ENCODE measurements at places on chromosomes 1 and 21.

GRCh38 chr1:178725466-178726086 lies 532 bp downstream of the RALGPS2 start:
- peak; percentile 60 for DNase-seq

GRCh38 chr1:177977141-177977540 lies 7.3 kb upstream of the SEC16B start:
- no peak for DNase-seq

DNA sequence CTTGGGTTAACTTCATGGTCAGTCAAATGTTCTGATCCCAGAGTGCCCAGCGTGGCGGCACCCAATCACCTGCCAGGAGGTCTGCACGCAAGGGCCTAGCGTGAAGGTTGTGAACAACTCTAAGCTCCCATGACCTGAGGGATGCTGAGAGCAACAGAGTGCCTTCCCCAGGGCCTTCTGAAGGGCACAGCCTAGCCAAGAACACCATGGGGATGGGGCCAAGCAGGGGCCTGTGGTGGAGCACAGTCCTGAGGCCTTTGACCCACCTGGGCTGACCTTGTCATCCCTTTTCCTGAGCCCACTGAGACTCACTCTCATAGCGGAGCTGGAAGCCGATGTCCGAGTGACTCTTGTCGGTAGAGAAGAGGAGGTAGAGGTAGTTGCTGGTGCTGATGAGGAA lies 138.8 kb upstream of the HMGB4 start:
- no peak for DNase-seq

GRCh38 chr1:233229288-233229687 lies 66.2 kb downstream of the PCNX2 start:
- no peak for DNase-seq

DNA sequence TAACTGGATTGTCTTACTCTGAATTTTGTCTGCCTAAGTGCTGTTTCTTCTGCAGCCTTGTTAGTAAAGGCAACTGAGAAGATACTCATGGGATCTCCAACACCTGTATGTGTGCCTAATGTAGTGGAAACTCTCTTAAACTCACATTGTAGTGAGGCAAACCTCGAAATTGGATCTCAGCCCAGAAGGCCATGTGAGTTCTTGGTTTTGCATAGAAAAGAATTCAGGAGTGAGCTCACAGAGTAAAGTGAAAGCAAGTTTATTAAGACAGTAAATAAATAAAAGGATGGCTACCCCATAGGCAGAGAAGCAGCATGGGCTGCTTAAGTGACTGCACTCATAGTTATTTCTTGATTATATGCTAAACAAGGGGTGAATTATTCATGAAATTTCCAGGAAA lies 1344.7 kb downstream of the NCAM2 start:
- peak; percentile 35 for DNase-seq

GRCh38 chr21:44939532-44940115 lies at the start of gene SLX9:
Gene SLX9 (plus strand): TSS chr21:44940029. CDS start chr21:44940058, 29 bp downstream.
- peak; percentile 77 for DNase-seq

GRCh38 chr1:241641773-241642592 lies 1.8 kb upstream of the CHML start:
- peak; percentile 90 for DNase-seq

DNA sequence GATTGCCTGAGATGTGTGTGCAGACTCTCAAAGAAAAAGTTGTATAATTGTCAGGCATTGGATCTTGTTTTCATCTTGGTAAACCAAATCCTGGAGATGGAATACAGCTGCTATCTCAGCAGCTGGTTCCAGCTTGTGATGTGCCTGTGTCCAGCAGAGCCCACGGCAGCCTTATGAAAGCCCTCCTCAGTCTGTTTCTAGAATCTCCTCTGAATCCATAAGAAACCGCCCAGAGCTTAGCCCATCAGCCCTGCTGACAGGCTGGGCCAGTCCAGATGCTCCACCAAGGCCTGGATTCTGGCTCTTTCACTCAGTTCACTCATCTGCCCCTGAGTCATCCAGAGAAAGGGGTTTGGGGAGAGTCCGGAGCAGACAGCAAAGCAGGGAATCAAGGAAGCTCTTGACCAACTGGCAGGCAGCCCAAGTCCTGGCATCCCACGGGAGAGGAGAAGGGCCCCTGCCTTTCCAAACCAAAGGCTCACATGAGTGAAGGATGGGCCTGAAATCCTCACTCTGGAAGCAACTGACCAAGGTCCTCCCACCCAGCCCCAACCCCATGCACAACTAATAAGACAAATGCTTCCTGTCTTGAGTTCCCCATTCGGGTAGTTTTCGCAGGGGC lies 45.7 kb downstream of the NAV1 start:
- DNase-seq: peak; percentile 35

DNA sequence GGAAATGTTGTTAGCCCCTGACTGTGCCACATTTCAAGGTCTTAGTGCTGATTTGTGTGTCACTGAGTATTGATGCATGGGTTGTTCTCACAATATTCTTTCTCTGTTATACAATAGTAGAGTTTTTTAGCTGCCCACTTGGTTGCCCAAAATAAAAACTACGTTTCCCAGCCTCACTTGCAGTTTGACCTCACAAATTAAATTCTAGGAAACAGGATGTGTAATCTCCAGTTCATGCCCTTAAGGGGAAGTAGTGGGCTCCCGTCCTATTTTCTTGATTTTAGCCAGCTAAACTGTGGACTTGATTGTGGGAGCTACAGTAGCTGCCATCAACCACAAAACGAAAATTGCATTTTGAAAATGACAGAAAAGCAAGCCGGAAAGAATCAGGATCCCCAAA lies 27.3 kb upstream of the LAMC1 start:
- no peak for DNase-seq

DNA sequence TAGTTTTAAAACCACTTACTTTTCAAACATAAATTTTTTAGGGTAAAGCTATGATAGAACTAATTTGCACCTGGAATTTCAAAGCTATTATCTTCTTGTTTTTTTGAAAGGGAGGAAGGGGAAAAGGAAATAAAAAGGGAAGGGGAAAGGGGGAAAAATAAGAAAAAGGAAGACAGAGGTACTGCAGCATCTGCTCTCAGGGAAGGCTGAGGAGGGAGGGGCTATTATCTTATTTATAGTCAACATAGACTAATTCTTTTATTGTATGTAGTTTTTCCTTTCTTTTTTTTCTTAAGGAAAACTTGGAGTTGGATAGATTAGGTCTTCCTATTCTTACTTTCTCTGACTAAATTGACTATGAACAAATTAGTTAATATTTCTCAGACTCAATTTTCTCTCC lies 41.5 kb upstream of the ZYG11A start:
- DNase-seq: no peak

GRCh38 chr21:34884346-34884929 lies 164.7 kb downstream of the RUNX1 start:
- peak; percentile 27 for DNase-seq

- DNase-seq: no peak
Measured at GRCh38 chr21:42781971-42782722, 97.2 kb downstream of the WDR4 start.

DNA sequence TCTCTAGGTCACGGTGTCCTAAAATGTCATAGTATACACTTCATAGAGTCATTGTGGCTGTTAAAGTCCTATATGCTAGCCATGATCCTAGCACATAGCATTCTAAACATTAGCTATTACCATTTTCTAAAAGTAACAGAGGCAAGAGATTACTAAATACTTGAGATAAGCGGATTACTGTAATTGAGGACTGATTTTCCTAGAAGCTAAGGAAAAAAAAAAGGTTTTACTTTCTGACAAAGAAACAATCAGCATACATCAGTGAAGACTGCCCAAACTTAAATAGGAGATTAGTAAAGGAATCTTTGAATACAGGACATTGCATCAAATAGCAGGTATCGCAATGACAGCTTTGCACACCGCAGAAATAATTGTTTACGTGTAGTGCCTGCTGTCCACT lies 91.3 kb upstream of the HNRNPU start:
- no peak for DNase-seq

DNA sequence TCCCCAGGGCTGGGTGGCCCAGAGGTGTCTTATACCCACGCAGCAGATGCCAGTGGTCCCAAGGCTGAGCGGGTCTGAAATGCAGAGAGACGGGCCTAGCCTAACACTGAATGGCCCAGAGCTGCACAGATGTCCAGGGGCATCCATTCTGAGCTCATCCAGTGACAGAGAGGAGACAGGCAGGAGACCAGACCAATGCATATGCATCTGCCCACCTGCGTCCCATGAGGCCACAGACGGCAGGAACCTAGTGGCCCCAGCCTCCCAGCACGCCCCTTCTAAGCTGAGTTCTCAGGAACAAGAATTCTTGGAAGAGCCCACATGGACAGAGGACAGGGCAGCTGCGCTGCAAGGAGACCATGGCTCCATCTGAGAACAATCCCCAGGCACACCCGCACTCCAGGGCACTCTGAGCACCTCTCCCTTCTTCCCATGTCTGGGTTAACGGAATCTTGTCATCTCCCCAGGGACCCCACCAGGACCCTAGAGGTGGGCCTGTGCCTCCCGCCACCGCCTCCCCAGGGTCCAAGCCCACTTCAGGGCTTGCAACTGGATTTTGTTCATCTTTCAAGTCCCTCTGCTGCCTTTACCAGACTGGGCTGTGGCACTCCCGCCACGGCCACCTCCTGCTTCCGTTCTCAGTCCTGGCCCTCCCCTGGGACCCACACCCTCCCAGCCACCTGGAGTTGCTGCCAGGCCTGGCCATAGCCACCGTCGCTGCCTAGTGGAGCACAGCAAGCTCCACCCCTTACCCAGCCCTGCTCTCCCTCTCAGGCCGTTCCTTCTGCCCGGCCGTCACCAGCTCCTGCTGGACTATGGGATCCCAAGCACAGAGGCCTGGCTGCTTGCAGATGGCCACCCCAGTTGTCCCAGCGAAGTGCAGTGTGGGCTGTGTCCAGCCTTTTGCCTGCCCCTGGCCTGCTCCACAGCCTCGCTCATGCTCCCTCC lies 3.3 kb downstream of the WNT3A start:
- no peak for DNase-seq

DNA sequence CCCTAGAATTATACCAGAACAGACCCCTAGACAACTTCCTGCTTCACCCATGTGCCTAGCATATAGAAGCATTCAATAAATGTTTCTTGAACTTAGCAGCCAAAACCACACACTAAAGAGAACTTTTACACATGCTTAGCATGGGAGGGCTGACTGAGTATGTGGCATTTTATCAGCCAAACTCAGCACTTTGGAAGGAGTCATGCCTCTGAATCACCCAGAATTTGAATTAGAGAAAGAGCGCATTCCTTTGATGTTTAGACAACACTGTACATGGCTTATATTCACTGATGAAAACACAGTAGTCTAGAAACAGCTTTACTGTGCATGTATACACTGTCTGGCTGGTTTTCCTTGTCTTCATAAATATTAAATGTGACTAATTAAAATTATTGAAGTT lies 26.1 kb downstream of the SPAG17 start:
- peak; percentile 31 for DNase-seq

DNA sequence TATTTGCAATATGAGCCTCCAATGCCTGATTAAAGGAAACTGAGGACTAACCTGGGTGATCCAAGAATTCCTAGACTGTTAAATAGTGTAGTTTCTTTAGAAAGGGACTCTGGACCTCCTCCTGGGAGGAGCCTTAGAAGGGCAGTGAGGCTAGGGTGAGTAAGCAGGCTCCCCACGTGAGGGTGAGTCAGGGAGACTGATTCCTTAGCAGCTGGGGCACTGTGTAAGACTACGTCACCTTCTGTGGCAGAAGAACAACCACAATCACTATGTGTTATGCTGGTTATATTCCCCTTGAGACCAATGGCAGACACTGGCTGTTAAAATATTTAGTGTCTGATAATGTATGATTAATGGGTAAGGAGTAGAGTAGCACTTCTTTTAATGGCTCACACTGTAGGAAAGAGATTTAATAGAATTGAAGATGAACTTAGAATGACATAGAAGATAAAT lies 53.3 kb upstream of the SYT14 start:
- peak; percentile 99 for DNase-seq

- DNase-seq: no peak
Measured at GRCh38 chr1:182301026-182301436, 90.6 kb downstream of the GLUL start.

All from MCF 10A (cell line).